ENCODE measurements at places on chromosomes 1 and 21.

- DNase-seq, result no peak
These were observed 122.6 kb downstream of the NTNG1 start for GRCh38 chr1:107263291-107263915.

DNA sequence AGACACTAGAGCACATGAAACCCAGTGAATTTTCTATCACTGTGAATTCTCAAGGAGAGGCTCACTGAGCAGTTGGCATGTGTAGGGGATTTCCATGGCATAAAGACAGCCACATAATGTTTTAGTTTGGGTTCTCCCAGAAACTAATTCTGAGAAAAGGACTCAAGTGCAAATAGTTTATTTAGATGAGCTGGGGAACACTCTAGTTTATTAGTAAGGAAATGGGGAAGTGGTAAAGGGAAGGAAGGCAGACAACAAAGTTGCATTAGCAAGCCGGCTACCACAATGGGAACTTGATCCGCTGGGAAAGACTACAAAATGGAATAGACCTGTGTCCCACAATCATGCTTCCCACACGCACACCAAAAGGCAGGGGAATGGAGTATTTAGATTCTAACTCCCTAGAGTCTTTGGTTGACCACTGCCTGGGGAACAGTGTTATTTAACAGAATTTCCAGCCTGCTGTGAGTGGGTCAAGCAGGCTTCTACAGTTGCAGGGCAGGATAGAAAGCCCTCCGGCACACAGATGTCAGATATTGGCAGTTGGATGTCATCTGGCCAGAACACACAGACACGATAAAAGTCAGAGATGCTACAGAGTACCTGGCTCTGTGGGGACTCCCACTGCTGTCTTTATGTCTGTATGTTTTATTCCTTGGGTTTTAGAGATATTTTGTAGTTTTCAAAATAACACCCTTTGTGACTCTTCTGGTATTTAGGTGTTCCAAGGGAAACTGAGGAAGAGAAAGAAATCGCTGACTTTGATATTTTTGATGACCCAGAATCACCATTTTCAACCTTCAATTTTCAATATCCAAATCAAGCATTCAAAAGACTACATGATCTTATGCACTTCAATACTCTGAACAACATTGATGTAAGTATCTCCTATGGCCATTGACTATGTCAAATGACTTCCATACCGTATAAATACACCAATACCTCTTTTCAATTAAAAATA lies 150.1 kb downstream of the PLA2G4A start:
- no peak for DNase-seq

DNA sequence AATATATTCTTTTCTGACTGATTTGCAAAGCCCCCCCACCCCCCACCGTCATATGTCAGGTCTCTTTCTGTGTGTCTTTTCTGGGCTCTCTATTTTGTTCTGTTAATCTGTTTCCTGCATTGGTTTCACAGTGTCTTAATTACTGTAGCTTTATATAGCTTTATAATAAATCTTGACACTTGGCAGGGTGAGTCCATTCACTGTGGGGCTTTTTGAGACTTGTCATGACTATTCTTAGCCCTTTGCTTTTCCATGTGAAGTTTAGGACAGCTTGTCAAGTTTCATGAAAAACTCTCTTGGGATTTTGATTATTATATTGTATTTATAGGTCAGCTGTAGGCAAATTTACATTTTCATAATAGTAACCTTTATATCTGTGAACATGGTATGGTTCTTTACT lies 50.4 kb downstream of the MIGA1 start:
- no peak for DNase-seq

DNA sequence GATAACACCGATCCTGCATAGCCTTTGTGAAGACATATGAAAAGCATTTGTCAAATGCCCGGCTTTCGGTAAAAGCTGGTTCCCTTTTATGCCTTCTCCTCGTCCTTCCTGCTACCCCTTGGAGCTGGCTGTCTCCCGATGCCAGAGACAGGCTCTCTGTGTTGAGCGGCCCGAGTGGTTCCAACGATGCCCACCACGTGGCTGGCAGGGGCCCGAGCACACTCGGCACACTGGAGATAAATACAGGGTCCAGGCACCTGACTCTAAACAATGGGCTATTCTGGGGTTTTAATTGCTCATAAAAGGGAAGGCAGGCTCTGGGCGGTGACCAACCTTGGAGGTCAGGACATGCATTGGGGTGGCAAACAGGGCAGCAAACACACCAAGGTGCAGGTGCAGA lies 207.1 kb downstream of the HIVEP3 start:
- no peak for DNase-seq

- DNase-seq, result no peak
These were observed 660 bp downstream of the CD1C start for GRCh38 chr1:158290321-158290844.

DNA sequence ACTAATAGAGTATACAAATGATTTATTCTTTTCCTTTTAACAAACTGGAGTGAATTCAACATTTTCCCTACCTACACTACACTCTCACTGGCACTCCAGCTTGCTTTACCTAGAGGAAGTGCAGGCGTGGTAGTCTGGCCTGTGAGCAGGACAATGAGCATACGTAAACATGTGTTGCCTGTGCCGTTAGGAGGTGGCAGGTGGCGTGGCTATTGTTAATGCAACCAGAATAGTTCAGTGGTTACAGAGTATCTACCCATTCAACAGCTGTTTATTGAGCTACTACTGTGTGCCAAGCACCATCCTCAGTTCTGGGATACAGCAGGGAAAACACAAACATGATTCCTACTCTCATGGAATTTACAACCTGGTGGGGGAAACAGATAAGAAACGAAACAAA lies 299.7 kb upstream of the KAZN start:
- DNase-seq, result no peak
